ENCODE measurements at places on chromosomes 16 and 17. TPM values are rescaled to one million over a fixed set of nuclear protein-coding genes. Genes with fewer than 3 reads are reported as not detected.

ANKS4B gene
- total RNA-seq, result not detected

NLRP1 gene
- 8.3 TPM for total RNA-seq

EVPL gene
- not detected for total RNA-seq

MT1A gene
- total RNA-seq, result 1.2 TPM

DNA sequence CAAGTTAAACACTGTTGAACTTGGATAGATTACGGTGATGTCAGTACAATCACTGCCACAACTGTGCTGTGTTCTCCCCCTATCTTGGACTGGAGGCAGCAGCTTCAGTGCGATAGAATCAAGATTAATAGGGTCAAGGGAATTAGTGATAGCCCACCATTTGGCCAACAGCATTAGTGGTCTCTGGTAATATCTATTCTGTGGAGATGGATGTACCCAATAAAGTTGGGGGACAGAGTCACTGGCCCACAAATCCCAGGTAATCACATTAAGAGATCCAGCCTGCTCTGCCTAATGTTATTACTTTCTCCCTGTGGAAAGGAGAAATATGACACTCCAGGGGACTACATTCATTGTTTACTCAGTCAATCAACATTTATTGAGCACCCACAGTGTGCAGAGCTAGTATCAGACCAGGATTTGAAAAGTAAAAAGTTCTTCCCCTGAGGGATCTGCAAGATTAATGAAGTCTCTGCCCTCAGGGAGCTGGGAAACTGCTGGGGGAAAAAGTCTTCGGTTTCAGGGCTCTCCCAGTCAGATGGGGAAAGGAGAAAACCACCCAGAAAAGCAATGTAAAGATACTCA, 23.6 kb upstream of the ATP5MC1 start:
- no peak for DNase-seq
- peak overlapping the region; percentile 91 for H3K27ac ChIP-seq
- peaks cover 52% of the 10 kb centered on the region for H3K4me1 ChIP-seq
- no peaks in the 10 kb centered on the region for H3K27me3 ChIP-seq
- peaks cover 22% of the 10 kb centered on the region for H3K36me3 ChIP-seq

- peaks cover 18% of the 10 kb centered on the region for H3K4me1 ChIP-seq
- H3K27me3 ChIP-seq, result no peaks in the 10 kb centered on the region
- no peak overlapping the region for H3K27ac ChIP-seq
- DNase-seq, result no peak
- H3K36me3 ChIP-seq, result no peaks in the 10 kb centered on the region
Measured at GRCh38 chr16:8966817-8967131, 3.1 kb upstream of the USP7 start.
